Jurkat, Clone E6-1 (cell line): ENCODE measurements at places on chromosomes 5 and 9.

DNA sequence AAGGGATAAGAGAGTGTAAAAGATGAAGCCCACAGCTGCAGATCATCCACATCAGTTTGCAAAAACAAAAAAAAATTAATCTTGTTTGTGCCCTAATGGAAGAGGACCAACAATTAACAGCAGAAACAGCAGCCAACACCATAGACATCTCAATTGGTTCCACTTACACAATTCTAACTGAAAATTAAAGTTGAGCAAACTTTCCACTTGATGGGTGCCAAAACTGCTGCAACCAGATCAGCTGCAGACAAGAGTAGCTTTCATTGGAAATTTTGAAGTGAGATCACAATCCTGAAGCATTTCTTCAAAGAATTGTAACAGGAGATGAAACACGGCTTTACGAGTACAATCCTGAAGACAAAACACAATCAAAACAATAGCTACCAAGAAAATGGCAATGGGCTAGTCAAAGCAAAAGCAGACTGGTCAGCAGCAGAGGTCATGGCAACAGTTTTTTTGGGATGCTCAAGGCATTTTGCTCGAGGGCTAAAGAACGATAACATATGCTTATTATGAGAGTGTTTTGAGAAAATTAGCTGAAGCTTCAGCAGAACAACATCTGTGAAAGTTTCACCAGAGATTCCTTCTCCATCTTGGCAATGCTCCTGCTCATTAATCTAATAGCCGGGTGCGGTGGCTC is 4.1 kb upstream of the RBM27 start:
- no peak for DNase-seq

DNA sequence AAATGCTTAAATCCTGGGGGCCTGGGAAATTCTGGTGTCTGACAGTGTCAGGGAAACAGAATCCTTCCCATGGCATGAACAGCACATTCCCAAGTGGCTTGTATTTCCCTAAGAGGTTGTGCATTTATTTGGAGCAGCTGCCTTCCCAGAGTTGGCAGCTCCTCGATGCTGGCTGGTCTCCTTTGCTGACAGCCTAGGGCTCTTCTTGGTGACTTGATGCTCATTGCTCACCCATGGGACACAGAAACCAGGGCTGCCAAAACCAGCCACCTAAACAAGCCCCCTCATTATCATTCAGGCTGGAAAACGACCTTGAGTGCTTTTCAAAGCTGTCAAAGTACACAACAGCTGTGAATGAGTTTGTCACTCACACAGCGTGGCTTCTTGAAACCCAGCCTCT is 24.2 kb downstream of the ENHO start:
- no peak for DNase-seq

- DNase-seq: no peak
Measured at GRCh38 chr5:40204144-40204543, 475.6 kb upstream of the PTGER4 start.

DNA sequence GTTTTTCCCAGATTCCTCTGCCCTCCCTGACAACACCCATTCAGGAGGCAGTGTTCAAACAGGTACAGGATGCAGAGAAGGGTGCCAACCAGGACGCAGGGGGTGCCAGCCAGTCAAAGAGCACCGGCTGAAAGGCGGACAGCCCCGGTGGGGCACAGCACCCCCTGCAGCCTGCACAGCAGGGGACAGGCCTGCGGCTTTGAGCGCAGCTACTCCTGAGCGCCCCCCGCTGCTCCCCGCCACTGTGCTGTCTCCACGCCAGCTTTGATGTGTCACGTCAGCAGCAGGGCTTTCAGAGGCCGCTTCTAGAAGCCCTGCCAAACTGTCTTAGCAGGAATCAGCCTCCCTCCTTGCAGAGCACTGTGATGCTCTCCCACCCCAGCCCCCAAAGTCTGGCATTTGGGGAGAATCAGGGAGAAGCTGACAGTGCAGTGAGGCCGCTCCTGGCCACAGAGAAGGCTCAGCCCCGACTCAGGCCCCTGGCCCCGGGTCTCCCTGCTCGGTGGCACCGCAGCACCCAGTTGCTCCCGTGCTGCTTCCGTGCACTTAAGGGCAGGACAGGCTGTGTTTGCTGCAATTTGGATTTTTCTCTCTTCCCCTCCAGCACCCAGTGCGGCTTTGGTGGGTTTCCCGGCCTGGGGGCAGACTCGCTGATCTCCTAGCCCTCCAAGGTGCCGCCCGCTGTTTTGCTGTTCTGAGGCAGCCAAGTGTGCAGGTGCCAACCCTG is 20.3 kb downstream of the AK8 start:
- DNase-seq: peak; percentile 86

DNA sequence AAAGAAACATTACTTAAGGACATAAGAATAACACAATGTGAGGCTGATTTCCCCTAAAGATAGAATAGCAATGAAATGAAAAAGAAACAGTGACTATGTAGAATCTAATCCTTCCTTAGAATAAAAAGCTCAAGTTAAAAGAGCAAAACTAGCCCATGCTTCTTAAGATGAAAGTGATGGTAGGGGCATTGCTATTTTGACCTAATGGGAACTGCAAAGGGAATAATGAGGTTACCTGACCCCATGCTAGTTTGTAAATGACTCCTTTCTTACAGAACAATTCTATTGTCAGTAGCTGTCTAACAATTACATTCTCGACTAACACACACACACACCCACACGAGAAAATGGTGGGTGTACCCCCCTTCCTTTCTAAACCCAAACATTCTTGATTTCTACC is 575.8 kb downstream of the CSNK1G3 start:
- no peak for DNase-seq

GRCh38 chr5:115450741-115451140 is 93.8 kb downstream of the FEM1C start:
- no peak for DNase-seq

GRCh38 chr9:34518110-34518616 is 4.6 kb downstream of the ENHO start:
- DNase-seq: no peak

DNA sequence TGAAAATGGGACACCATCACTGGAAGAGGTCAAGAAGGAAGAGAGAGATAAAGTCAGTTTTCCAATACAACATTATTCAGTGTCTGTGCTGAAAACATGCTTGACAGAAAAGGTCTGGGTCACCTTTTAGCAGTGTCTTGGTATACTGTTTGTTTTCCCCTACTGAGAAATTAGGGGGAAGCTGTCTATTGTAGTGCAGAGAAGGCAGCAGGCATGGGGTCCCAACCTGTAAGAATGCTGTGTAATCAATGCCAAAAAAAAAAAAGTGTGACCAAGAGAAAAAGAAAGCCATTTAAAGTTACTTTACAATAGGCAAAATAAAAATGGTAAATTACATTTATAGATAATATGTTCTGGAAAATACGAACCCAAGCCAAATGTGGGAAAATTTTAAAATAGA is 139.3 kb downstream of the RAB3C start:
- DNase-seq: no peak

GRCh38 chr5:121962347-121962670 is 534 bp downstream of the SRFBP1 start:
- no peak for DNase-seq

DNA sequence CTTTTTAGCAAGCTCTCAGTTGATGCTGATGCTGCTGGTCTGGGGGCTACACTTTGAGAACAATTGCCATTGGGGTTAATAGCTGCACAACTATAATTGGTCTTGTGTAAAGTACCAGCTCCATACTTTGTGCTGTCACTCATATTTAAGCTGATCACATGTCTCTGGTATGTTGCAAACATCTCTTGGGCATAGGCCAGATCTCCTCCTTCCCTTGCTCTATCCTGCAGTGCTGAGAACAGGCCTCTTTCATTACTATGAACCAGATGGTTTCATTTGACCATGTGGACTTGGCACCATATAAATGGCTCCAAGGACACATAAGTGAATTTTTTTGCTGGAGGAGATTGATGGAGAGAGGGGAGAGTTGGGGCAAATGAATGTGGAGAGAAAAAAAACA is 48.4 kb downstream of the DMRT2 start:
- no peak for DNase-seq
